ENCODE measurements at places on chromosomes 5 and 9.

GRCh38 chr5:123808461-123809380, 296.7 kb downstream of the CSNK1G3 start:
- no peak for DNase-seq

DNA sequence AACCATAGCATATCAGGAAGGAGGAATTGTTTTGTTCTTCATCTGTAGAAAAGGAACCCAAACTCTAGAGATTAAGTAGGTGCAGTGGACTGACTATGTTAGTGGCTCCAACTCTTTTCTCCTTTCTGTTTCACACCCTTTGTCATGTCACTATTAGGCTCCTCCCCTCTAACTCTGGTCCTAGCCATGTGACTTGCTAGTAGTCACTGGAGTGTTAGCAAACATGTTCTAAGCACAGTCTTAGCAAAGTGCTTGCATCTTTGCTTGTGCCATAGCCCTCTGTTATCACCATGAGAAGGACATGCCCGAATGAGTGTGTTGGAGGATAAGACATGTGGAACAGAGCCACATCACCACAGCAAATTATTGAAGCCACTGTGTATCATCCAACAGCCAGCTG, 55.4 kb upstream of the PPP3R2 start:
- no peak for DNase-seq

GRCh38 chr9:81396528-81396927, 292.8 kb downstream of the TLE1 start:
- no peak for DNase-seq

GRCh38 chr5:179817470-179817840, 3.2 kb upstream of the SQSTM1 start:
- no peak for DNase-seq

DNA sequence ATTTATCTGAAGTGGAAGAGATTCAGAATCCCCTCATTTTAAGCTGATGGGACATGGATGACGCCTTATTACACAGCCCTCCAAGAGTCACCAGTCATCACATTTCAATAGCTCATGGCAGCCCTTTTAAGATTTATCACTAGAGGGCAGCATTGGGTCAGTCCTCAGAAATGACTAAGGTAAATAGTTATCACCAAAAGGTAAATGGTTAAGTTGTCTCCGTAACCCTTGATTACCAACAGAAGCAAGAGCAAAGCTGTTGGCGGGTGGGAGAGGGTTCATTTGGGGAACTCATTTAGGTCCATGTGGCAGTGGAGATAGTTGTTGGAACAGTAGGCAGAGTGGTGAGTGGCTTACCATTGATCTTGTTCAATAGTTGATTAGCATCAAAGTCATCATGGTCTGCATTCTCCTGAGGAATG, 12.0 kb upstream of the C9 start:
- no peak for DNase-seq

DNA sequence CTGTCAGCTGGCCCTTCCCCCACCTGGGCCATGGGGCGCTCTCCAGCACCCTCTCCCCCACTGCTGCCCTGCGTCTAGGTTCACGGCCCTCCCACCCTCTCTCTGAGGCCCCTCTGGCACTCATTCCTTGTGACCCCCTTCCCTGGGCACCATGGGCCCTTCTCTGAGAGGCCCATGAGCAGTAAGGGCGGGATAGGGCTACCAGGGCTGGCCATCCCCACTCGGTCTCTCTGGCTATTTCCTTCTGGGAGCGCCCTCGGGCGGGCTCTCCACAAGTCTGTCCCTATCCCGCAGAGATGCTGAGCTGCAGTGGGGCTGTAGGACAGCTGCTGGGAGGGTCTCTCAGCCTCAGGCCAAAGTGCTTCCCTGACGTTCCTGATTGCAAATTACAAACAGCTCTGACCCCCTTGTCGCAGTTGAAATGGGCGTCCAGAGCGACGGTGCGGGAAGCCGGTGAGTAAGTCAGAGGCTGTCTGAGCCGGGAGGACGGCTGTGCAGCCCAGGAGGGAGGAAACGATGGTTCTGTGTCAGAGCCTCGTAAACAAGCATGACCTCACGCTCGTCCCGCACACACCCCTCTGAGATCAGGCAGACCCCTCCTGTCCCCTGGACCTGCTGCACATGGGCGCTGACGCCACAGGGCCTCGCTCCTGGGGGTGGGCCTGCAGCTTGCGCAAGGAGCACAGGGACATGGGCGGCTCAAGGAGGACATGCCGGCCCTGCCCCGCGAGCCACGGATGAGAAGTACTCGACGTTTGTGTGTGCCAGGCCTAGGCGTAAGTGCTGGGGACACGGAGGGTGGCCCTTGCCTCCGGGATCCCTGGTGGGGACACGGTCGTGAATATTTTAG, 36.3 kb upstream of the GFPT2 start:
- DNase-seq = no peak

GRCh38 chr5:94893412-94894135, 275.1 kb downstream of the SLF1 start:
- DNase-seq = no peak

- DNase-seq = no peak
These were observed 30.9 kb upstream of the SHOC1 start for GRCh38 chr9:111825468-111826145.

GRCh38 chr9:105143136-105143430, 101.4 kb upstream of the SLC44A1 start:
- DNase-seq = no peak

DNA sequence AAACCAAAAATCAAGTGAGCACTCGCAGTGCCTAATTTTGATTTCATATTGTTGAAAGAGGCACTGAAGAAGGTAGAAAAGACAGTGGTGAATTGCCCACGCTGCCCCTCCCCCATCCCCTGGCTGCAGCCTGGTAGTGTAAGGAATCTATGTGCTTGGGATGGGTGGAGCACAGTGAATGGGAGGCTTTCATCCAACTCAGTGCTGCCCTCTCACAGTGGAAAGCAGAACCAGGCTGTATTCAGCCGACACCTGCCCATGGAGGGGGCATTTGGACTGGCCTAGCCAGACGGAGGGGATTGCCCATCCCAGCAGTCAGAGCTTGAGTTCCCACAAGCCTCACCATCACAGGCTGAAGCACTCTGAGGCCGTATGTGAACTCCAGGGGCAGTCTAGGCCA, 800.4 kb upstream of the DMAC1 start:
- DNase-seq = no peak

DNA sequence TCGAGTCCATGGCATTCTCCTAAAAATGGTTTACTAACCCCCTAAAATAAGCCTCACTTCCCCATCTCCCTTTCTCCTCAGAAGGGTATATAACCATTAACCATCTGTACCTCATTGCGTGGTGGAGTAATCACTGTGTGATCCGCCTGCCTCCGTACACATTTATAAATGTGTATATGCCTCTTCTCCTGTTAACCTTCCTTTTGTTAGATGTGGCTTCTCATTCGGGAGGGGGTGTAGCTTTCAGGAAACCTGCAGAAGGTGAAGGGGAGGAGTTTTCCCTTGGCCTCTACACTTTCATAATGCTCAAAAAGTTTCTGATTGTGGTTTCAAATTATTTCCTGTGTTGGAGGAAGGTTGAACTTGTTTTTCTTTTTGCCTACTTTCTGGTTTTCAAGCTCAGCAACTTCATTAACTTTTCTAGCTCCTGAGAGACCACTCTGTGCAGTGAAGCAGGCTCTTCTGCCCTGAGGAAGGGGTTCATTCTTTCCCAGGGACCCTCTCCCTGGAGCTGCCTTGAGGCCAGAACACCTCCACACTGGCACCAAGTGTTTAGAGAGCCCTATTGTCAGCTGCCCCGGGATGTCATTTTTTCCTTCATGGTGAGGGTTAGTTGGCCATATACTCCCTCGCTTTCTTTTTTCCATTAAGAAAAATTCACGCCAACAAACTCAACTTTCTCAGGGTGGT, 46.9 kb downstream of the RASGRF2 start:
- DNase-seq = peak; percentile 85

All from T-helper 2 cell (primary cell).